ENCODE measurements at places on chromosomes 13 and 19.

- no peak for DNase-seq
Observed at GRCh38 chr13:28346154-28346553, 148.8 kb downstream of the FLT1 start.

DNA sequence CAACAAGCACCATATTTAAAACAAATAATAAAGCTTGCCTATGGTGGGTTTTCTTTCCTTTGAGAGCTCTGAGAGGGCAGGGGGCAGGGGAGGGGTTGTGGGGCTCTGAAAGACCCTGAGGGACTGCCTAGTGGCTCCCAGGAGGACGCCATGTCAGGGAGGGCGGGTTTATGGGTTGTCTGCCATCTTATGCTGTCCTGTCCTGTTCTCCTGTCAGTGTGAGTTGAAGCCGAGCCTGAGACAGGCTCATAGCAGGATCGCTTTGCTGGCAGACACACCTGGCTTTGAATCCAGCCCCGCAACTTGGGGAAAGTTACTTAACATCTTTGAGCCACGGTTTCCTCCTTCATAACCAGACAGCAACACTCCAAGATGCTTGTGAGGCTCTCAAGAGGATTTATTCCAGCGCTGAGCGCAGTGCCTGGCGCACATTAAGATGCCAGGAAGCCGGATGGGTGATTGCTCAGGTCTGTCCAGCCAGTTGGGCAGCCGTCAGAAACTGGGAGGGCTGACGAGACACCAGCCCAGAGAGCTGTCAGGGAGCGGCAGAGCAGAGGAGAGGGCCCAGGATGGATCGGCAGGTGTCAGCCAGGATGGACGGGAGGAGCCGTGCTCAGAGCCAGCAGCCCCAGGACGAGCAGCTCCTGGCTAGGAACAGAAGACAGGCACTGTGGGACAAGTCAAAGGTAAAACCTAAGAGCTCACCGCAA lies 36.8 kb upstream of the C1QTNF9 start:
- DNase-seq = no peak

GRCh38 chr19:46191972-46192371 lies 37.6 kb upstream of the IGFL1 start:
- no peak for DNase-seq

DNA sequence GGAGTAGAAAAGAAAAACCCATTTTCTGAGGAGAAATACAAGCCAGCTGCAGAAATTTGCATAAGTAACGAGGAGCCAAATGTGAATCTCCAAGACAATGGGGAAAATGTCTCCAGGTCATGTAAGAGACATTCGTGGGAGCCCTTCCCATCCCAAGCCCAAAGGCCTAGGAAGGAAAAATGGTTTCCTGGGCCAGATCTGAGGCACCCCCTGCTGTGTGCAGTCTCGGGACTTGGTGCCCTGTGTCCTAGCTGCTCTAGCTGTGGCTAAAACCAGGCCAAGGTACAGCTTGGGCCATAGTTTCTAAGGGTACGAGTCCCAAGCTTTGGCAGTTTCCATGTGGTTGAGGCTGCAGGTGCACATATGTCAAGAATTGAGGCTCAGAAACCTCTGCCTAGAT lies 444.9 kb downstream of the PCDH20 start:
- no peak for DNase-seq

DNA sequence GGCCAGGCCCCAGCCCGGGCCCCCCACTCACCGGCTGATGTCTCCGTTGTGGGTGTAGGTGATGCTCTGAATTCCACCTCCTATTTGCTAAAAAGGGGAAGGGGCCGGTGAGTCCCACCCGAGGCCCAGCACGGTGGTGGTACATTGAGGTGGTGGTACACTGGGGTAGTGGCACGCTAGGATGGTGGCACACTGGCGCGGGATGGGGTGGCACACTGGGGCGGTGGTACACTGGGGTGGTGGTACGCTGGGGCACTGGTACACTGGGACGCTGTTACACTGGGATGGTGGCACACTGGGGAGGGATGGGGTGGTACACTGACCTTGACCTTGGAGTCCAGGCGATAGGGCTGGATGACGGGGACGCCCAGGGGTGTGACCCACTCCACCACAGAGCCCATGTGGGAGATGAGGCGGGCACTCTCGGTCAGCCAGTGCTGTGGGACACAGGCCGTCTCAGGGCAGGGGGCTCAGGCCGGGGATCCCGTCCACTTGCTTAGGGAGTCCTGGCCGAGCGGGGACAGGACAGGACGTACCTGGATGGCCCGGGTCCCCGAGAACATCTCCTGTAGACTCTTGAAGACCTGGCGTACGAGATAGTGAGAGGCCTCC lies 14.6 kb downstream of the POLRMT start:
- no peak for DNase-seq

DNA sequence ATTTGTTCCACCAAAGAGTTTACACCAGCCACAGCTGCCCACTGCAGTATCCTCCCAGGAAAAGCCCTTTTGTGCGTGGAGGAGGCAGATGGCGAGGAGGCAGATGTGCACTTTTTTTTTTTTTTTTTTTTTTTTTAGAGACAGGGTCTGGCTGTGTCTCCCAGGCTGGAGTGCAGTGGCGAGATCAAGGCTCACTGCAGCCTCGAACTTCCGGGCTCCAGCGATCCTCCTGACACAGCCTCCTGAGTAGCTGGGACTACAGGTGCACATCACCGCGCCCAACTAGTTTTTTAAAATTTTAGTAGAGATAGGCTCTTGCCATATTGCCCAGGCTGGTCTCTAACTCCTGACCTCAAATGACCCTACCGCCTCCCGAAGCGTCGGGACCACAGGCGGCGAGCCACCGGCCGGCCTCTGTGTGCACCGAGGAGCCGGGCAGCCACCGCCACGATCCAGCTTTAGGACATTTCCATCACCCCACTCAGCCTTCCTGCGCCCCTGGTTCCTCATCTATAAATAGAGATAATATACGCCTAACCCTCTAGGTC lies 563 bp upstream of the PDCD5 start:
- DNase-seq = no peak
